BJ (cell line): ENCODE measurements at places on chromosomes 1 and 21.

- no peak for DNase-seq
These were observed 31.2 kb downstream of the ARID4B start for GRCh38 chr1:235296729-235297128.

DNA sequence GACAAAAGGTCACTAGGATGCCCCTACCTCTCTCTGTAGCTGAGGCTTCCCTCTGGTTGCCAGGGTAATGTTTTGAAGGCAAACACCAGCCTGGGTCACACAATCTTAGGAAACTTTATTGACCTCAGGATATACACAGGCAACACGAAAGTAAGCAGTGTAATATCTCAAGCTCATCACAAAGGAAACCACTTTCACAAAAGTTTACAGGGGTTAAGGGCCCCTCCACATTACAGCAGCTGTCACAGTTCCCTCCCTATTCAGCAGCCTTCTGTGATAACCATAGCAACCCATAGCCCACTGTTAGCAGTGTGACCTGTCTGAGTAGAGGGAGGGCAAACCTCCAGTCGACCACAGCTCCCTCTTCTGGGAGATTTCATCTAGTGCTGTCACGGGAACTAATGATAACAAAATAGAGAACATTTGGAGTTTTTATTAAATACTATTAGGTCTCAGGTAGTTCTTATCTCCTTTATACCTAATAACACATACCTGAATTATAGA, 149.8 kb downstream of the PTPRC start:
- DNase-seq: no peak

GRCh38 chr1:43068911-43069310, 103.2 kb downstream of the EBNA1BP2 start:
- no peak for DNase-seq

DNA sequence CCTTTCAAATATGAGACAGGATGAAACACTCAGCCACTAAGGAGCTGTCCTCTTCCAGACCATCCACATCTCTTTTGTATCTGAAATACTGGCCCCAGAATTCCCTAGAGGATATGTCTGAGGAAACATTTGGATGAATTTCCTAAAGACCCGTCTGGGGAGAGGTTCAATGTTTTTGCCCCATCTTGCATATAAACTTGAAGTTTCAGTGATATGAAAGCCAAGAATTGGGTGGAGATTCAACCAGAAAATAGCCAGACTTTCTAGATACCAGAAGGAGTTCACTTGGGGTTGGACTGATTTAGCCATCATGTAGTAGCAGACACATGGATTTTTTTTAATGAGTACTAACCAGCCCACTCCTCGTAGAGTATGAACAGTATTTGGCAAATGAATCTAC, 182.0 kb downstream of the PLPP3 start:
- DNase-seq: no peak

GRCh38 chr1:229461032-229461668, 27.3 kb upstream of the ACTA1 start:
- DNase-seq: no peak

DNA sequence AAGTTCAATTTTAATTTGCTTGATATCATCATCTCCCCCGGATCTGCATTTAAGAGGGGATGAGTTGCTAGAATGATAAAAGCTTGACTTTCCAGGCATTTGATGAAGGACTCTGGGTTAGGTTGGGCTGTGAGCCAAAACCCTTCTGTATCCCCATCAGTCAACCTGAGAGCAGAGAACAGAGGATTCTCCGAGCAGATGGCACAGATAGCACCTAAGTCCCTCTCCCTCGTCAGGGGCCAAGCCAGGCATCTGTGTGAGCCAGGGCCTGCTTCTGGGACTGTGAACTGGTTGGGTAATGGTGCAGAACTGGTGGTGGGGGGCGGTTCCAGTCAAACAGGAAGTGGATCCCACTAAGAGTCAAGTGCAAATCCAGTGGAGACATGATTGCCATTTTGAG, 205.8 kb downstream of the TNR start:
- DNase-seq: no peak

GRCh38 chr1:107328087-107328486, 187.2 kb downstream of the NTNG1 start:
- DNase-seq: no peak

GRCh38 chr1:26539722-26540121, 10.2 kb downstream of the RPS6KA1 start:
- DNase-seq: no peak

DNA sequence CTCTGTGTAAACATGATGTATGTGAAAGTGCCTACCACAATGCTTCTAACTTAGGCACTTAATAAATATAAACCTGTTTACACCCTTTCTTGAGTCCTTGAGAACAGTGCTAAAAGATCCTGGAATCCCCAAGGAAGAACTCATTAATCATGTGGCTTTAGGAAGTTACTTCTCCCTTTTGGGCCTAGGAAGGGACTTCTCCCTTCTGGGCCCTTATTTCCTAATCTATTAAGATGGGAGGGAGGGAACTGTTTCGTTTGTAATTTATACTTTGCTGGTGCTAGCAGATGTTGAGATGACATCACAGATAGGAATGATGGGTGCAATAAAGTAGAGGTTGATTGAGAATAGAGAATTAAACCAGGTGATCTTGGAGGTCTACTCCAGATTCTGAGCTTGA, 1.2 kb downstream of the BTF3L4 start:
- DNase-seq: no peak

DNA sequence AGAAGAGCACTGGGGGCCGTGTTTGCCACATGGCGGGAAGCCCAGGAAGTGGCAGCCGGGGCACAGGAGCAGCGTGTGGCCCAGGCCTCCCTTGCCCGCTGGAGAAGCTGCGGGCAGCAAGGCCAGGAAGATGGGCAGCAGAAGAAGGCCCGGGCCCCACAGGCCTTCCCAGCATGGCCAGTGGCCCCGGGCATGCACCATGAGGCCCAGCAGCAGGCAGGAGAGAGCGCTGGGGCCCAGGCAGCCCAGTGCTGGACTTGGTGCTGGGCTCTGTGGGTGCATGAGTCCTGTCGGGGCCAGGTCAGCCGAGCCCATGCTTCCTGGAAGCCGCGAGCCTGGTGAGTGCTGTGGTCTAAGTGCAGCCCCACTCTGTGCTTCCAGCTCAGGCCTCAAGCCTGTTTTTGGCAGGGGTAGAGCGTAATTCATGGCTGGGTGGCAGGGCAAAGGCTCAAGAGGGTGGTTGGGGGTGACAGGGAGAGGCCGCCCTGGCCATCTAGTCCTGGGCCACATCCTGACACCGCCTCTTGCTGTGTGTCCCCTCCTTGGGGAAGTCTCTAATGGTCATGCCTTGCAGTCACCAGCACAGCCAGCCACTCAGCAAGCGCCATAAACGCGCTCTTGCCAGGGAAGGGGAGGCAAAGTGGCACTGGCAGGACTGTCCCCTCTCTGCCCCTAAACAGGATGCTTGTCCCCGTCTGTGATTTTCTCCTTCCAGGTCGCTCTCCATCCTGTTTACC, 21.3 kb downstream of the MTHFR start:
- DNase-seq: no peak

GRCh38 chr1:82227306-82228095, 426.8 kb downstream of the ADGRL2 start:
- DNase-seq: no peak

GRCh38 chr1:94259635-94260289, 22.4 kb upstream of the ARHGAP29 start:
- DNase-seq: no peak

GRCh38 chr1:40772146-40772955, 11.2 kb upstream of the KCNQ4 start:
- no peak for DNase-seq

DNA sequence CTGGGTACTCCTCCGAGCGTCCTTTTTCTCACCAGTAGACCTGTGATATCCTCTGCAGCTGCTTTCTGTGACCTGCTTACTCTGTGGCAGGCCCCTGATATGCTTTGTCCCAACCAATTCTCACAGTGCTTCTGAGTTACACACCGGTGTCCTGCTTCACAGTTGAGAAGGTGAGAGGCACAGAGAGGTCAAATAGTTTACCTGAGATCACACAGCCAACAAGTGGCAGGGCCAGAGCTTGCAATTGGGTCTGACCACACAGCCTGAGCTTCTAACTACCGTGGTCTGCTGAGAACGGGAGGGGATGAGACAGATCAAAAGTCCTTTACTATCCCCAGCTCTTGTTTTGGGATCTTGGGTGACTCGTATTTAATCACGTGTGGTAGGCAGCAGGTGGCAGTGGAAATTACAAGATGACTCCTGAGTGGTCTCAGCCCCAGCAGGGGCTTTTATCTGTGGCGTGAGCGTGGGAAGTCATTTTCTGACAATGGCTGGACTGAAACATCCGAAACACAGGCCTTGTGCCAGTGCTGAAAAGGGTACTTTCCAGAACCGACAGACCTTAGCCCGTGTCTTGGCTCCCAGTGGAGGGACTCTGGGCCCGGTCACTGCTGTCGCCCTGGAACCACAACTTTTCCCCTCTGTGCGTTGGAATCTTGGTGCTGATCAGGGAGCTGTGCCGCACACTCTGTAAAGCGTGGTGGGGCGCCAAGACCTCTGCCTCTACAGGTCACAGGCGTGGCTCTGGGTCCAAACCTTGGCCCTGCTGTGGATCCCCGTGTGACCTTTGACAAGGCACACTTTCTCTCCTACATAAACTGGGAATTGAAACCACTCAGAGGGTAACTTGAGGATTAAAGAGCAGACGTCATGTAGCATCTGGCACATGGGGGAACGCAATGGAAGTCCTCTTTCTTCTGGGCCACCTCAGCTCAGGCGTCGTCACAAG, 11.9 kb downstream of the THEMIS2 start:
- no peak for DNase-seq

GRCh38 chr1:55337801-55338447, 122.8 kb upstream of the USP24 start:
- DNase-seq: no peak

- DNase-seq: no peak
These were observed 779 bp downstream of the SON start for GRCh38 chr21:33543505-33544129.

DNA sequence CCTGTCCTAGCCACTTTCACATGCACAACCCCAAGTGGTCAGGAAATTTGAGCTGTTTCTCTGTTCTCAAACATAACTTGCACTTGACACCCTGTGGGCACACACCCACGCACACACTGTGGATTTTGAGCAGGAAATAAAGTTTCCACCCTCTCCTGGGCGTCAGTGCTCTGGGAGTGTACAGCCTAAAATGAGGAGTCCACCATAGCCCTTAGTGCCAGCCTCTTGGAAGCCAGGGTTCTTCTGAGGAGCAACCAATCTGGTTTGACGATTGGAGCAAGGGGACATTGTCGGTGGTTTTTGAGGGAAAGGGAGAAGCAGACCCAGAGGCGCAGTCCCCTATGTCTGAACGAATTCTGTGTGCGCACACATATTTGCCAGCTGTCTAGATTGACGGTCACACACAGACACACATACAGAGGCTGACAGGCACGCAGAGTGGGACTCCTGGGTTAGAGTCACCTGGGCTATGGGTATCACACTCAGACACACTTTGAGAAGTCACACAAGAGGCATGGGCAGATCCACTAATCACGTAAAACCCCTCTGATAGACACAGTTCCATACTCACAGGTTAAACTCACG, 2.7 kb downstream of the DMBX1 start:
- no peak for DNase-seq

DNA sequence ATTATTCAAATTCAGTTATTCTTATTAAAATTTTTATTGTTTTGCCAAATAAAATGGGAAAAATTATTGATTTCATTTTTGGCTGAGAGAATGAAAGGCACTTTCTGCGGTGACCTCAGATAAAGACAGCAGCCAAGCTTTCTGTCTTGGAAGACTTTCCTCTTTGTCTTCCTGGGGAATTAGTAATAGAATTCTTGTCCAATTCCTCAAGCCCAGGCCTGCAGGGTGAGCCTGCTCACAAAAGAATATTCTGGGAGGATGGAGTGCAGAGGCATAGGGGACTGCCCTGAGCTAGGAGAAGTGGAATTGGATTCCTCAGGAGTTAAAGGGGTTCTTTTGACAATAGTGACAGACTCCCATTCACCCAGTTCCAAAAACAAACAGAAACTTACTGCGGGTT, 614.5 kb upstream of the ADGRL2 start:
- no peak for DNase-seq
